ENCODE measurements at places on chromosomes 1 and 21.

DNA sequence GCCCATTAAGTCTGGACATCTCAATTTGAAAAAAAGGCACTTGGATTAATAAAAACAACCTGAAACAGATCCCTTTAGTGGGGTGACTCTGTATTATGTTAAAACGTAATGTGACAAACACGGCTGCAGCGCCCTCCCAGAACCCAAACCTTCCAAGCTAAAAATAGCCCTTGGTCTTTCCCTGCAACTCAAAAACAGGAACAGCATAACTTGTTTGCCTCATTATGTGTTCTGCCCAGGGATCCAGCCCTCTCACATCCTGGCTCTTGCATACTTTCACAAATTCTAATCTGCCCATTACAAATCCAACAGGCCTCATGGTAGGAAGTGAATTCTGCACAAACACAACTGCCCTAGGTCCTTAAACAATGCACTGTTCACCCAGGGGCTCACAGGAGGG lies 94.7 kb upstream of the GADD45A start:
- no peak for DNase-seq

DNA sequence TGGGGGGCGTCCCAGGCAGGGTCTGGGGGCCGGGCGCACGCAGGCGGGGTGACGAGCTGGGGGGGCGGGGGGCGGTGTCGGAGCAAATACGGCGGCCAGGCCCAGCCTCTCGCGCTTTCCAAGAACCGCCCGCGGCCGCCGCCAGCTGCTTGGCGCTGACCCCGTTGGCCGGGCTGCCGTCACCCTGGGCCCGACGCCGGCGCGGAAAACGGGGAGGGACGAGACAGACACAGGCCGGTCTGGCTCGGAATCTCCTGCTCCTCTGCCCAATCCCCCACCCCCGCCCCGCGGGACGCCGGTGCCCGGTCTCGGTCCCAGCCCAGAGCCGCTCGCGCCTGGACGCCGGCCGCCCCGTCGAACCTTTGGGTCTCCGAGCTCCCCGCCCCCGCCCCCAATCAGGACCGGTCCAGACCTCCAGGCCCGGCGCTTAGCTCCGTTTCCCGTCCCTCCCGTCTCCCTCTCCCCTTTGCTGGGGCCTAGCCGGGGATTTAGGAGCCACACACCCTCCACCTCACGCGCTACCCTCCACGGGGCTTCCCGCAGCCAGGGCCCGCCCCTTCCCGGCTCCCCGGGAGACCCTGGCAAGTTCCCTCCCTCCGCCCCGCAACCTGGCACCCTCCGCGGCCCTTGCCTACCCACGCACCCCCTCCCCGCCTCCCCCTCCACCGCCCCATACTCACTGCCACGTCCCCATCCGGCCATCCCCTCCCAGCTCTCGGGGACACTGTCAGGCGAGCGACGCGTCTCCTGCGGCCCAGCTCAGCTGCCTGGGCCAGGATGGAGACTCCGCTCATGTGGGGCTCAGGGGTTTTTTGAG lies 800 bp upstream of the MMP23B start:
- no peak for DNase-seq

- DNase-seq: no peak
Measured at GRCh38 chr1:11648732-11649158, 5.5 kb downstream of the FBXO2 start.

DNA sequence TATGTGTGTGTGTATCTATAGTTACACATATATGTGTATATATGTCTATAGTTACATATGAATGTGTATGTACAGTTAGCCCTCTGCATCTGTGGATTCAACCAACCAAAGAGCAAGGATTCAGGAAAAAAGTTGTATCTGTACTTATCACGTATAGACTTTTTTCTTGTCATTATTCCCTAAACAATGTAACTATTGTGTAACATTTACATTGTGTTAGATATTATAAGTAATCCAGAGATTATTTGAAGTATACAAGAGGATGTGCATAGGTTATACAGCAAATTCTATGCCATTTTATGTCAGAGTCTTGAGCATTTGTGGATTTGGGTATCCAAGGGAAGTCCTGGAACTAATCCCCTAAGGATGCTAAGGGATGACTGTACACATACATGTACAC lies 71.3 kb downstream of the RASAL2 start:
- no peak for DNase-seq
